Upper lobe of right lung (tissue), 1 donor: ENCODE measurements at places on chromosomes 5 and 9. TPM values are rescaled to one million over a fixed set of nuclear protein-coding genes. Genes with fewer than 3 reads are reported as not detected.

Gene IFNE
- total RNA-seq: not detected

DNA sequence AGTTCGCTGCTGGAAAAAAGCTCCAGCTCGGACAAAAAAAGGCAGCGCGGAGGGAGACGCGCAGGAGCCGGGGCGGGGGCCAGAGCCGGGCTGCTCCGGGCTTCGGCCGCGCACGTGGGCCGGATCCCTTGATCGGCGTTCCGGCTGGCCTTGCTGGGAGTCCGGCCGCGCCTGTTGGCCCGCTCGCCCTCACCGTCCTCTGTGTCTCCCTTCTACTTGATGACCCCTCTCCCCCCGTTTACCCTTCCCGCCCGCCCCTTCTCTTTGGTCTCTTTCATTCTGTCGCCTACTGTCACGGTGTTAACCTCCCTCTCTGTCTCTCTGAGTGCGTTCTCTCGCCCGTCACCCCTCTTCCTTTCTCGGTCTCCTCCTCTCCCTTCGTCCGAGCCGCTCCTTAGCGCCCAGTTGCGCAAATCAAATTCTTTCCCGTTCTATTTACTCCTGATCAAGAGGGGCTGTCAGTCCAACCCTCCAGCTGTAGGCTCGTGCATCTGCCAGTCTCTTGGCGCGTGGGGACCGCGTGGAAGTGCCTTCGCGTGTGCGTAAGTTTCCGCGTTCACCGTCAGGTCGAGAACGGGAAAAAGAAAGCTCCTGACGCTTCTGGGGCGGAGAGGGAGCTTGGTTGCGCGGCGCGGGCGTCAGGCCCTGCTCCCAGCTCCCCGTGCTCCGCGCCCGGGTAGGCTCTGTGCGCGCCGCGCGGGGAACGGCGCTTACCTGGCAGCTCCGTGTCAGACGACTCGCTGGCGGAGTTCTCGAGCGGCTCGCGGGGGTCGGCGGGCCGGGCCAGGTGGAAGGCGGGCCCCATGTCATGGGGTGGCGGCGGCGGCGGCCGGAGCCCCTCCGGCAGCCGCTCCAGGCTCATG lies 798 bp downstream of the PITX1 start:
- DNase-seq: no peak

Gene GZMA
- 8.8 TPM for total RNA-seq

- no peak for DNase-seq
These were observed 211.8 kb upstream of the OTULINL start for GRCh38 chr5:14369780-14370179.

GRCh38 chr9:86822006-86822801 lies 125.1 kb downstream of the GAS1 start:
- DNase-seq: no peak

Gene CNOT8
- 101 TPM for total RNA-seq

Gene LTC4S
- total RNA-seq: 22.6 TPM

- no peak for DNase-seq
These were observed 1.3 kb upstream of the REEP5 start for GRCh38 chr5:112923148-112923917.

Gene SH2D3C
- total RNA-seq: 85.3 TPM
